ENCODE measurements at places on chromosomes 5 and 9. TPM values are rescaled to one million over a fixed set of nuclear protein-coding genes. Genes with fewer than 3 reads are reported as not detected.

DNA sequence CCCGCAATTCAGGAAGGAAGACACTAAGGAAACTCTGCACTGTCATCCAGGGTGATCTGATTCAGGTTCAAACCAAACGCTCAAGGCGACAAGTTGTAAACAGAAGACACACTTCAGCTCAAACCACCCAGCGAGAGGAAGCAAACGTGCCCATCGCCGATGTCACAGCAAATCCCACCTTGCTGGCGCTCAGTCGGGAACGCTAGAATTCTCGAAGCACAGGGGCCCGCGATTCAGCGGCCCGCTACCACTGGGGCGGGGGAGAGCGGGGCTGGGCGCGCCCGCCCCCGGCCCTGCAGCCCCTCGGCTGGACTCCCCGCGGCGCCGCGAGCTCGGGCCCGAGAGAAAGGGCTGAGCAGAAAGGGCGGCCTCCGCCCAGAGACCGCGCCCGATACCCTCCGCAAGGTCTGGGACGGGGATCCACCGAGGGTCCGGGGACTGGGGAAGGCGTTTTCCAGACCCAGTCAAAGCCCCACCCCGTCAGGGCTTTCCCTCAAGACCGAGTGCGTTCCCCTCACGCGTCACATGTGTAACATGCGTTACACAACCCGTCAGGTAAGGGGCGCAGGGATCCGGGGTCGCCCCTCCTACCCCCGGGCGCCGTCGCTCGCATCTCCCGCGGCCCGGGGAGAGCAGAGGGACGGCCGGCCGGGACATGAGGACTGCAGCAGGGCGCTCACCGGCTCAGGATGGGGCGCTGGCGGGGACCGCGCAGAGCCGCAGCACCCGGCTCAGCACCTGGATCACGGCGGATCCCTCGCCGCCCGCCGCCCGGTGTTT lies 469 bp downstream of the AGTPBP1 start:
- DNase-seq: peak; percentile 8

DNA sequence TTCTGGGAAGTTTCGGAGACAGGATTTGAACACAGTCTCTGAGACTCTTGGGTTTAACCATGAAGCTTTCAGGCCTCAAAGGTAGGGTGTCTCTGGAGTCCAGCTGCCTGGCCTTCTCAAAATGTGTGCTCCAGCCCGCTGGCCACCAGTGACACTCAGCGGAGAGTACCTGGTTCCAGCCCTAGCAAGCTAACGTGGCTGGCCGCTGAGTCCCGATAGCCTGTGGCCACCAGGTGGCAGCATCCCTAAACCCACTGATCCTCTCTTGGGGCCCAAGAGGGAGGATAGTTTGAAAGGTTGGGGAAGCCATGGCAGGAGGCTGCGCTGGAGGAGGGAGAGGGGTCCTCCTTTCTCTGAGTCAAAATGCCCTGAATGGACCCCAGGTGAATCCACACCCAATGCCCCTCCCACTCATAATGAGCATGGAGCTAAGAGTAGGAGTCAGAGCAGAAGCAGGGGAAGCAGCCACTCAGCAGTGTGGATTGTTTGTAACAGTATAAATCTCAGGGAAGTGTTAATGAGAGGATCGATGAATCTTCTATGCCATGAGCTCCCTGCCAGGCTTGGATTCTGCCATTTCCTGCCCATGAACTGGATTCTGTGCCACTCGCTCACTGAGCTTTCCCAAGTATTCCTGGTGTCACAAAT lies 5.4 kb upstream of the TIFAB start:
- DNase-seq: peak; percentile 36

DNA sequence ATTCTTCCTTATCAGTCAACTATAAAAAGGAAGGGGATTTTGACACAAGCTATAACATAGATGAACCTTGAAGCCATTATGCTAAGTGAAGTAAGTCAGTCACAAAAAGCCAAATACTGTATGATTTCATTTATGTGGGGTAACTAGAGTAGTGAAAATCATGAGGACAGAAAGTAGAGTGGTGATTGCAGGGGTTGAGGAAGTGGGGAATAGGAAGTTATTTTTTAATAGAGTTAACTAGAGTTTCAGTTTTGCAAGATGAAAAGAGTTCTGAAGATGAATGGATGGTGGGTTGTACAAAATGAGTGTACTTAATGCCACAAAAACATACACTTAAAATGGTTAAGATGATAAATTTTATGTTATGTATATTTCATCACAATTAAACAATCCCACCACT lies 65.4 kb upstream of the FAM174A start:
- no peak for DNase-seq

GRCh38 chr5:175610898-175611297 lies 47.0 kb upstream of the HRH2 start:
- DNase-seq: no peak

DNA sequence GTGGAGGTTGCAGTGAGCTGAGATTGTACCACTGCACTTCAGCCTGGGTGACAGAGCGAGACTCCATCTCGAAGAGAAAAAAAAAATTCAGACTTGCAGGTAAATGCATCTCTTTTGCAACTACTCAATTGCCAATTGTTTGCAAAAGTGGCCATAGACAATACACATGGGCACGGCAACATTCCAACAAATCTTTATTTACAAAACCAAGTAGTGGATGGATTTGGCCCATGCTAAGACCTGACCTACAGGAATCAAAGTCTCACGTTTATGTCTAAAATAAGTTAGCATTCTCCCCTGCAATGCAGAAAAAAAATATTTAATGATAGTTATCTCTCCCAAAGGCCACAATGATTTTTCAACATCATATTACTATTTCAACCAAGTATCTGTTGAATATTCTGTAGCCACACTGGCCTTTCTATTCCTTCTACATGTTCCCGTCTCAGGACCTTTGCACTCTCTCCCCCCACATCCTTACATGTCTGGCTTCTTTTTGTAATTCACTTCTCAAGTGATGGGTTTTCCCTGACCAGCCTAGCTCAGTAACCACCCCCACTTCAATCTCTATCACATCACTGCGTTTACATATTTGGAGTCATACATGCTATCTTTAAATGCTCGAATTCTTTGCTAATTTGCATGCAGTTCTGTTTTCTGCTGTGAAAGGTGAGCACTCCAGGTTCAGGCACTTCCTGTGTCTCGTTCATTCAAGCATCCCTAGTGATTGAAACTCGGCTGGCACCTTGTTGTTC lies 54.2 kb downstream of the FNBP1 start:
- no peak for DNase-seq

- DNase-seq: no peak
Observed at GRCh38 chr5:129902816-129903215, 1.4 kb upstream of the CHSY3 start.

GRCh38 chr5:154753792-154754191 lies 1.4 kb upstream of the LARP1 start:
- peak; percentile 97 for DNase-seq

- no peak for DNase-seq
Observed at GRCh38 chr5:44051591-44051990, 337.6 kb downstream of the FGF10 start.

Gene SLC22A4
- 2.8 TPM for total RNA-seq

Gene C1QTNF3
- total RNA-seq: 0.28 TPM

DNA sequence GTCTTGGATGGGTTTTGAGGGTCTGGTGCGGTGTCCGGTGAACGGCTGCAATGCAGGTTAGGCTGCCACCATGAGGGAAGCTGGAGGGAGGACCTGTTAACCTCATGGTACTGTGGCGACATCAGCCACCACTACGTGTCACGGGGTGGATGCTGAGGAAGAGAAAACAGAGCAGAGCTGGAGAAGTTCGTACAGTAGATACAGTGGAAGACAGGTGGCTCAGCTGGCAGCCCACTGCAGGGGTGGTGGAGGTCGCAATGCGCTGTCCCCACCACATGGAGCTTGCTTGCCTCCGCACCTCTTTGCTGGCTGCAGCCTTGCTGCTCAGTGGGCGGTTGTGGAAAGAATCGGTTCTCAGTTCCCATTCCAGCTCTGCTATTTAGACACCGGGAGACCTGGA lies 2.8 kb downstream of the DCANP1 start:
- no peak for DNase-seq

DNA sequence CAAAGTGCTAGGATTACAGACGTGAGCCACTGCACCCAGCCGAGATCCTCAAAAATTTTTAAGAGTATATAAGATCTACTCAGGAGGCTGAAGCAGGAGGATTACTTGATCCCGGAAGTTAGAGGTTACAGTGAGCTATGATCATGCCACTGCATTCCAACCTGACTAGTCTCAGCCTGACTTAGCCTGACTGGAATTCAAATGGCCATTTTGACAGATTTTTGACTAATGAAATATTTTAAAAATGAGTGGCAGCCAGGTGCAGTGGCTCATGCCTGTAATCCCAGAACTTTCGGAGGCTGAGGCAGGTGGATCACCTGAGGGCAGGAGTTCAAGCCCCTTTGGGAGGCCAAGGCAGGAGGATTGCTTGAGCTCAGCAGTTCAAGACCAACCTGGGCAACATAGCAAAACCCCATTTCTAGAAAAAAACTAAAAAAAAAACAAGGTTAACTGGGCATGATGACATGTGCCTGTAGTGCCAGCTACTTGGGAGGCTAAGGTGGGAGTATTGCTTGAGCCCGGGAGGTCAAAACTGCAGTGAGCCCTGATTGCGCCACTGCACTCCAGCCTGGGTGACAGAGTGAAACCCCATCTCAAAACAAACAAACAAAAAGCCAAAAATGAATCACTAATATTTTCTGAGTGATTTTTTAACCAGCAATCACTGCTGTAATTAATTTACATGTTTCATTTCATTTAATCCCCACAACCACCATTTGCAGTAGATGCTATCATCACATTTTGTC lies 16.6 kb downstream of the ATOX1 start:
- peak; percentile 83 for DNase-seq

GRCh38 chr9:135522137-135522877 lies 1.1 kb downstream of the LCN1 start:
- DNase-seq: no peak

Gene C9orf50
- not detected for total RNA-seq

Gene EIF4EBP3
- total RNA-seq: 0.36 TPM
